ENCODE measurements at places on chromosomes 7 and 10.

DNA sequence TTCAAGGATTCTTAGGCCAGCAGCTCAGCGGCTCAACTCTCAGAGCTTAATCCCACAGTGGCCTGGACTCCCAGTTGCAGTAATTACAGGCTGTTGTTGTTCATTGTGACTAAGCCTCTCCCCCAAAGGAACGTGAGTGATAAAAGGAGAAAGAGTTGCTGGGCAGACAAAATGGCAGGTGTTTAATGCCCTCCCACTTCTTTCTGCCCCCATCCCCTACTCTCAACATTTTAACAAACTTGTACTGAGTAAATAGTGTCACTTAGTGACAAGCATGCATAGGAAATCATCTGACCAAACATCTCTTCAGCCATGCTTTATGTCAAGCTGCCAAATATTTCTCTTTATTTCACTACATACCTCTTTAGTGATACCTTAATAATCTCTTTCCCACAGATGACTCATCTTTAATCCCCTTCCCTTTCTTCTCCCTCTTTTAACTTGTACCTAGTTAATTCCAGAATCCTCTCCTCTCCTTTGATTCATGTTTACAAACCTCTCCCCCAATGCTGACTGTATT lies 12.4 kb upstream of the MTERF1 start:
- H3K27me3 ChIP-seq, result no peaks in the 10 kb centered on the region
- no peaks in the 10 kb centered on the region for H3K36me3 ChIP-seq
- no peak overlapping the region for H3K27ac ChIP-seq
- no peaks in the 10 kb centered on the region for H3K4me1 ChIP-seq
- H3K4me3 ChIP-seq, result no peak overlapping the region
- DNase-seq, result no peak

DNA sequence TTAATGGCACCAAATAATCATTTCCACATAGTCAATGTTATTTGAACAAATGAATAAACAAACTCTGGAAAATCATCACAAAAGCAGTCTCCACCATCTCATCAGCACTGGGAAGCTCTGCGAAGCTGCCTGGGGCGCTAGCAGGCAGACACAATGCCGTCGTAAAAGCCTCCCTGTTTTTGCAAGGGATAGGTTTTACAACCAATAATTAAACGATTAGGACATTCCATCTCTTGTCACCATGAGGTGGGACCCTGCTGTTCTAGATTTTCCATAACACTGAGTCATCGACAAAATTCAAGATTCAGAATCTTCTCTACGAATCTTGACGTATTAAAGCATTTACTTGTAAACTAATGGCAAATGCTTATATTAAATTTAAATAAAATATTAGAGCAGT lies 172.8 kb upstream of the AKR1E2 start:
- no peak overlapping the region for H3K27ac ChIP-seq
- H3K4me1 ChIP-seq, result no peaks in the 10 kb centered on the region
- no peak for DNase-seq

- no peaks in the 10 kb centered on the region for H3K4me1 ChIP-seq
- H3K27ac ChIP-seq, result no peak overlapping the region
- no peaks in the 10 kb centered on the region for H3K36me3 ChIP-seq
- H3K27me3 ChIP-seq, result no peaks in the 10 kb centered on the region
- no peak for DNase-seq
Observed at GRCh38 chr10:4607681-4608080, 218.3 kb upstream of the AKR1E2 start.

- no peak for DNase-seq
- H3K36me3 ChIP-seq, result no peaks in the 10 kb centered on the region
- H3K27ac ChIP-seq, result no peak overlapping the region
- H3K4me3 ChIP-seq, result no peak overlapping the region
Observed at GRCh38 chr10:1543596-1543995, 193.7 kb downstream of the ADARB2 start.

DNA sequence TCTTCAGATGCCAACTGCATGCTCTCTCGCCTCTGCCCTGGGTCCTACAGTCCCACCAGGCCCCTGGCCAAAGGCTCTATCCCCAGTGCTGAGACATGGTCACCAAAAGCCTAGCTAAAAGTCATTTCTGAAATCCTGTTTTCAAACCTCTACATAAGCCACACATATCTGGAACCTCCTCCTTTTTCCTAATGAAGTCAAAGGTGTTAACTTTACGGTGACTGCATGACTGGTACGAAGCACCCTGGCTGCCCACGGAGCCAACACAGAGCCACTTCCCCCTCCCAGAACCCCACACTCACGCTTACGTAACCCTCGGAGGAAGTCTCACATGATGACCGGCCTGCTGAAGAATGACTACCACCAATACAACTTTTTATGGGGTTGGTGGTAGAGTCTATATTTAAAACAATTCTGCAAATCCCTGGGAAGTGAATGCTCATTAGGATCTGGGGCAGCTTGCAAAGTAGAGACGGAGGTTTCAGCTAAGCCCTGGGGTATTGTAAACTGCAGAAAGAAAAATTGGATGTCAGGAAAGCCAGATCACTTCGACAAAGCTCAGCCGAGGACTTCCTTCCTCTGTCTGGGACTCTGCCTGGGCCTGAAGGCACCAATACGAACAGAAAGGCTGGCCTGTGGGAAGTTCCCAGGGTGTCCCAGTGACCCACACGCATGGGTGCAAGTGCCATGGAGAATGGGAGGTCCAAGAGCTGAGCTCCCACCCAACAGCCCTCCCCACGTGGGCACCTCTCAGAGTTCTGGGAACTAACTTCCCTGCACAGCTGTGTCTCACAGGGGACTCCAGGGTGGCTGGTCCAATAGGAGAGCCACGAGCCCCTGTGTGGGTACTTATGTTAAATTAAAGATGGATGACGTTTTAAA lies 50.7 kb downstream of the PDGFA start:
- no peak for DNase-seq
- peak overlapping the region; percentile 59 for H3K27ac ChIP-seq
- H3K27me3 ChIP-seq, result no peaks in the 10 kb centered on the region
- H3K36me3 ChIP-seq, result no peaks in the 10 kb centered on the region

GRCh38 chr10:61640856-61641255 lies 21.9 kb upstream of the CABCOCO1 start:
- no peak for DNase-seq
- H3K27me3 ChIP-seq, result no peaks in the 10 kb centered on the region

DNA sequence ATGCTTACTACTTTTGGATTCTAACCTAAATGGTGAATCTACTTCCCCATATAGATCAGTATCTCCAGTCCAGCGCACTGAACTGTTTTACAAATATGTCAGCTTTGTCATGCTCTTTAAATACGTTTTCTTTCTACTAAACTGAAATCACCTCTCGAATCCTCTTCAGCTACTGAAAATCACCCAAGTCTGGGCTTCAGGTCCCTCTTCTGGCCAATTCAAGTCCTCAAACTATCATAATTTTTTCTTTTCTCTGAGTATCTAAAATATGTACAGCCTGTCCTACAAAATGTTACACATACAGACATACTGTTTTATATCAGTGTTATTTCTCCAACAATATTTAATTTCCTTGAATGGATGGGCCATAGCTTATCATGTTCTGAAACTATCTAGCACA lies 84.2 kb downstream of the CACNA2D1 start:
- no peaks in the 10 kb centered on the region for H3K4me1 ChIP-seq
- no peaks in the 10 kb centered on the region for H3K36me3 ChIP-seq
- no peaks in the 10 kb centered on the region for H3K27me3 ChIP-seq

DNA sequence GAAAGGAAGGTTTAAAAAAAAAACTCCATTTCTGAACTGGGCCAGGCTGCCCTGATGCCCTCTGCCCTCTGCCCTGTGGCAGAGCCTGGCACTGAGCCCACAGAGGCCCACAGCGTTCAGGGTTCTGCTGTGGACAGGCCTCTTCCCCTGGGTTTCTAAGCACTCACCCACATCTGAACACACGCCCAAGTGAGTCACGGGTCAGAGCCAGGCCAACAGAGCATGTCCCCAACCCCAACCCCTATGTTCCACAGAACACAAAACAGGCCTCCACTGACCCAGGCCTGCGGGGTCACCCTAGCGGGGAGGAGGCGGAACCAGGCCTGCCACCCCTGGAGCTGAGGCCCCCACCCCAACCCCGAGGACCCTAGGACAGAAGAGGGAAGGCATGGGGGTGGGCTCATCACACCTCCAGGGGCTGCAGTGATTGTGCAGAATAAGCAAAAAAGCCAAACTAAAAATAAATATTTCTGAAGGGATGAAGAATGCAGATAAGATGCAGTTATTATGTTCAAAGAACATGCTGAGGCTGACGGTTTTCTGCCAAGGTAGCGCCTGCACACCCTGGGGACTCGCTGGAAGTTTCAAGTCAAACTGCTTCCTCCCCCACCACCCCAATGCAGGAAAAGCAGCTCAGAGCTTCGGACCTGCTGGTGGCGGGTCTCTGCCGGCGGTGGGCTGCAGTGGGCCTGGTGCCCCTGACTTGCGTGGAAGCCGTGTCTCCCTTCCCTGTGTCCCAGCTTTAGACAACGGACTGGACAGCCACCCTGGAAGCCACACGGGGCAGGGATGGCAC lies 5.4 kb downstream of the WDR86 start:
- no peak overlapping the region for H3K4me3 ChIP-seq
- H3K36me3 ChIP-seq, result no peaks in the 10 kb centered on the region
- no peak for DNase-seq
- peaks cover 8% of the 10 kb centered on the region for H3K4me1 ChIP-seq

- H3K27ac ChIP-seq, result no peak overlapping the region
- H3K4me1 ChIP-seq, result no peaks in the 10 kb centered on the region
- DNase-seq, result no peak
- H3K4me3 ChIP-seq, result no peak overlapping the region
- no peaks in the 10 kb centered on the region for H3K36me3 ChIP-seq
Observed at GRCh38 chr10:6748981-6749635, 169.0 kb upstream of the PRKCQ start.

DNA sequence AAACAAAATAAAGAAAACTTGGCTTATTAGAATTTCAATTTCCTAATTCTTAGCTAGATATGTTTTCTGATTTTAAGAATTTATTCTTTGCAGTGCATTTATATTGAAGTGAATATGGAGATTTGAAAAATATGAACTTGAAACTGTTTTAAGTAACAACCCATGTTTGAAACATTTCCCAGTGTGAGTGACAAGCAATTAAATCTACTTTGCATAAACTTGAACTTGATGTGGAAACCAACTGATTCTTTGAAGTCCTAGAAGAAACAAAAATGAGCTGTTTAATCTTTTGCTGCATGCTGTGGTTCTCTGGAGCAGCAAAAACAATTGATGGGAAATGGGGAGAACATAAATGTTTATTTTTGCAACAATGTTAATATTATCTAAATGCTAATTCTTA lies 430.2 kb downstream of the ARL4A start:
- H3K27me3 ChIP-seq, result no peaks in the 10 kb centered on the region
- DNase-seq, result no peak
- no peak overlapping the region for H3K4me3 ChIP-seq
- H3K4me1 ChIP-seq, result no peaks in the 10 kb centered on the region
- H3K36me3 ChIP-seq, result no peaks in the 10 kb centered on the region
- no peak overlapping the region for H3K27ac ChIP-seq

GRCh38 chr10:91804126-91804510 lies 5.9 kb downstream of the TNKS2 start:
- peaks cover 21% of the 10 kb centered on the region for H3K4me1 ChIP-seq
- no peak overlapping the region for H3K4me3 ChIP-seq
- H3K27ac ChIP-seq, result no peak overlapping the region
- H3K36me3 ChIP-seq, result peaks cover 6% of the 10 kb centered on the region
- no peak for DNase-seq
- H3K27me3 ChIP-seq, result no peaks in the 10 kb centered on the region

DNA sequence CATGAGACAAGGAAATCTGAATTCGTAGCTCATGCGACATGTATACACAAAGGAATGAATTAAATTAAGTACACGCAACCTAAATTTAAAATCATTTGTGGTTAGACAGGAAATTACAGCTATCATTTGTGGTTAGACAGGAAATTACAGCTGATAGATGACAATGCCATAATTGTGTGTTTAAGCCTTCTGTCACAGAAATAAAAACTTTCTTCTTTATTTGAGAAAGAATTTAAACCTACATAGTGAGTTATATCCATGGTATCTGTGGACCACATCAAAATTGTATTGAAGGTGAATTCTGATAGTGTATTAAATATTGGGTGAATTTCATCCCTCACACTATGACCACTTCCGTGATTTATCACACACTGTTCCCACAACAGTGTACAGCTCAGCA lies 362.9 kb downstream of the MAGI2 start:
- no peaks in the 10 kb centered on the region for H3K4me1 ChIP-seq
- no peaks in the 10 kb centered on the region for H3K36me3 ChIP-seq
- H3K27ac ChIP-seq, result no peak overlapping the region
- no peak for DNase-seq

DNA sequence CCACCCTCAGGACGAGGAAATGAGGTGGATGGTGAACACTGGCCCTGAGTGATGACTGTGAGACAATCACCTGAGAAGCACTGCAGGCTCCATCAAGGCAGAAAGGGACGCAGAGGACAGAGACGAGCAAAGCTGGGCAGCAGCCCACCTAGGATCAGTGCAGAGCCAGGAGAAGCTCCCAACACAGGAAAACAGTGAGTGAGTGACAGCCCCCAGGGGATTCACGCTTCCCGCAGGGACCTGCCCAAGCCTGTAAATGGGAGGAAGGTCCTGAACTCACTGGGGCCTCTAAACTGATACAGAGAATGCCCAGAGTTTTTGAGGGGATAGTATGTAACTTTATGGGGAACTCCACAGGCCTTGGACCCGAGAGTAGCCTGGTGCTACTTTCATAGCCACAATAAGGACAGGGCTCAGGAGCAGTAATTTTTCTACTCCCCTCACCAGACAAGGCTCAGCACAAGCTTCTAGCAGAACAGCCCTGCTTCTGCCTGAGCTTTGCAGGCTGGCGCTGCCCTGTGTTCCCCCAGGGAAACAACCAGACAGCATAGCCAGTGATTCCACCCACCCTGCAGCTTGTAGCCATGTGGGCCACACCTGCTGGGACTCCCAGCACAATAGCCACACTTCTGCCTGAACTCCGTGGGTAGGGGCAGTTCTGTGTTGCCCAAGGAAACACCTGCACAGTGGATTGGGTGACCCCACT lies 708.4 kb downstream of the POM121L12 start:
- no peaks in the 10 kb centered on the region for H3K4me1 ChIP-seq
- DNase-seq, result no peak
- no peak overlapping the region for H3K27ac ChIP-seq
- H3K36me3 ChIP-seq, result no peaks in the 10 kb centered on the region
- no peak overlapping the region for H3K4me3 ChIP-seq
- H3K27me3 ChIP-seq, result no peaks in the 10 kb centered on the region
